ENCODE measurements at places on chromosomes 1 and 21.

DNA sequence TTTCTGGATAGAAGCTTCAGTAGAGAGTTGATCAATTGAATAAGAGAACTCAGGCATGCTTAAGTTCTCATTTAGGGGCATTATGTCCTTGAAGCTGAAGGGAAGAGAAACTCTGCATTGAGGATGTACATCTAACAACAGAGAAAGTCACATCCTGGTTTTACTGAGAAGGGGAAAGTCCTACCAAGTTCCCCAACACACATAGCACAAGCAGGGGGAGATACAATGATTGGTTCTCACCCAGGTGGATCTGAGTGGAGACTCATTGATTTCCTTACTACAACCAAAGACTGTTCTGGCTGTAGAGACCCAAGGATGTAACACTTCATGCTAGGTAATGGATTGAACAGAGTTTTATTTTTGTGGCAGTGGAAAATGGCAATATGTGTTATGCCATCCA is 1.0 kb upstream of the KRTAP20-1 start:
- DNase-seq = no peak

GRCh38 chr1:156750191-156750672 is 1.2 kb downstream of the HDGF start:
- DNase-seq = peak; percentile 17

- no peak for DNase-seq
Observed at GRCh38 chr1:217469983-217470382, 160.9 kb downstream of the GPATCH2 start.

DNA sequence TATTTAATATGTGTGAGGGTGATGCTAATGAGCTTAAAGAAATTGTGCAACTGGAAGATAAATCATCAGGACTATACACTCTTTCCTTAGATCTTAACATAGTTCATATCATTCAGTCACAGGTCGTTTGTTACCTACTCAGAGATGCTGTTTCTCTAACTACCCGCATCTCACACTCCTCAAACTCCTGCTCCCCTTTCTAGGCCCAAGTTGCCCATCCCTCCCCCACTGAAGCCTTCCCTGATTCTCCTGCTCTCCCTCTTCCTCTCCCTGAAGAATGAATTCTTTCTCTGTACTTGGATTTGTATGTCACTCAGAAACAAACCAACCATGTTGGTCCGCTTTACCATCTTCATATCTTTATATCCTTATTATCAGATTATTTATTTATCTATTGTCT is 9.1 kb downstream of the SH3GLB1 start:
- no peak for DNase-seq

GRCh38 chr1:2857521-2857920 is 56.0 kb upstream of the TTC34 start:
- DNase-seq = no peak

GRCh38 chr21:25331286-25331685 is 276.0 kb downstream of the MRPL39 start:
- no peak for DNase-seq

DNA sequence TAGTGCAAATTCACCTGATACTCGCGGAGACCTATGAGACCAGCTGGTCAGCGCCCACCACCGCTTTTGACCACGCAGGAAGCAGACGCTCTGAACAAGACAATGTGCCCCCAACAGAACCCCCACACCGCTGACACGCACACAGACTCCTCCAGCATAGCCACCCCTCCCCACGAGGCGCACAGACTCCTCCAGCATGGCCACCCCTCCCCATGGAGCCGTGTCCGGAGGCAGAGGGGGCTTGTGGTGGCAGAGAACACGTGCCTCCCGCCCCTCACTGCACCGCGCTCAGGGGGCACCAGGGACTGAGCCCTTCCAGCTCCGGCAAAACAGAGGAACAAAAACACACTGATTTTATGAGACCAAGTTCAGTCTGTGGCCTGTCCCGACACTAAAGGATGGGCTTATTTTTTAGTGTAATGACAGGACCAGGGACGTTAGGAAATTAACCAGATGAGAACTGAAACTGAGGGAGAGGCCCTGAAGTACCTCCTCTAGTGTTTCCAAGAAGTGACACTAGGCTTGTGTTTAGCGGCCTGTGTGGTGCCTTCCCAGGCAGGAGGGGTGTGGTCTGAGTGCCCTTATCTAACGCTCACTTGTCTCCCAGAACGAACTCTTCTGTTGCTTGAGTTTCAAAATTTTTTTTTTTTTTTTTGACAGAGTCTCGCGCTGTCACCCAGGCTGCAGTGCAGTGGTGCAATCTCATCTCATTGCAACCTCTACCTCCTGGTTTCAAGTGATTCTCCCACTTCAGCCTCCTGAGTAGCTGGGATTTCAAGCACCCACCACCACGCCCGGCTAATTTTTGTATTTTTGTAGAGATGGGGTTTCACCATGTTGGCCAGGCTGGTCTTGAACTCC is 10.0 kb upstream of the AGPAT3 start:
- no peak for DNase-seq

GRCh38 chr1:200323856-200324400 is 85.9 kb downstream of the ZNF281 start:
- DNase-seq = no peak

- DNase-seq = no peak
Observed at GRCh38 chr1:22140694-22141093, 2.2 kb downstream of the WNT4 start.

GRCh38 chr21:36966821-36967768 is 626 bp upstream of the HLCS start:
- DNase-seq = no peak

GRCh38 chr1:26378088-26378878 is 5.7 kb upstream of the ZNF683 start:
- peak; percentile 71 for DNase-seq

DNA sequence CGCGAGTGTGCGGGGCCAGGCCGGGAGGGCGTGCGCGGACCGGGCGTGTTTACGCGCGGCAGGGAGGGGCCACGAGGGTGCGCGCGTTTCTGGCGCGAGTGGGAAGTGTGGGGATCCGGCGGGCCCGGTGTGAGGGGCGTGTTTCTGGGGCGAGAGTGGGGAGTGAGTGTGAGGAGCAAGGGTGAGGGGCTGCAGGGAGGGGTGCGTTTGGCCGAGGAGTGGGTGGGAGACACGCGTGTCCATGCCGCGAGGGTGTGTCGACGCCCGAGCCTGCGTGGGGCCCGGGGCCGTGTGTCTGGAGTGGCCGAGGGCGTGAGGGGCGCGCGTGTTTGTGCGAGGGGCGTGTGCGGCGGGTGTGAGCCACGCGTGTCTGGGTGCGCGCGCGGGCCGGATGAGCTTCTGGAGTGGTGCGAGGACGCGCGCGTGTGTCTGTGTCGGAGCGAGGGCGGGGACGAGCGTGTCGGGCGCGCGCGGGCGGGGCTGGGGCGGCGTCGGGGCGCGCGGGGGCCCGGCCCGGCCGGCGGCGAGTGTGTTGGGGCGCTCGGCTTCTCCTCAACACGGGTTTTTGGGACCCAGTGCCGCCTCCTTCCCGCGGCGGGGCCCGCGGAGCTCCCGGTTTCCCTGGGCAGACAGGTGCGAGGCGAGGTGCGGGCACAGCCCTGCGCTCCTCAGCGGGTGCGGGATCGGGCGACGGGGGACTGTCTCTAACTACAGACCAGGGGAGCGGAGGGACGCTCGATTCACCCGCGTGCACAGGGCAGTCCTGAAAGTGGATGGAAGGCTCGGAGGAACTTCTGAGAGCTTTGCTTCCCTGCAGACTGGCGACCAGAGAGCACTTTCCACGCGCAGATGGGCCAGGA is 65.8 kb upstream of the VAMP3 start:
- DNase-seq = peak; percentile 16

DNA sequence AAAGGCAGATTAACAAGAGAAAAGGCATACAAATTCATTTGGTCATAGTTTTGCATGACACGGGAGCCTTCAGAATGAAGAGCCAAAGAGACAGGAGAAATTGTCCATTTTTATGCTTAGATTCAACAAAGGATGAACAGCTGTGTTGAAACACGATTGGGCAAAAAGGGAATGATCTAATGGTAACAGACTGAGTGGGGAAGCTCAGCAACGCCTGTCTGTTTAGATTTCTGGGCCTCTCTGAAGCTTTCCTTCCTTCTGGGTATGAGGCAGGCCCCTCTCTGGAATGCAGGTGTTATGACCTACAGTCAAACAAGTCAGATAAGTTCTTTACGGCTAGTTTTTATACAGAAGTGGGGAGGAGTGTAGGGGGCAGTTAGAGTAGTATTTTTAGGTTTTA is 154.6 kb downstream of the RGS7 start:
- DNase-seq = no peak

GRCh38 chr21:37891972-37892371 is 24.3 kb downstream of the KCNJ6 start:
- no peak for DNase-seq

DNA sequence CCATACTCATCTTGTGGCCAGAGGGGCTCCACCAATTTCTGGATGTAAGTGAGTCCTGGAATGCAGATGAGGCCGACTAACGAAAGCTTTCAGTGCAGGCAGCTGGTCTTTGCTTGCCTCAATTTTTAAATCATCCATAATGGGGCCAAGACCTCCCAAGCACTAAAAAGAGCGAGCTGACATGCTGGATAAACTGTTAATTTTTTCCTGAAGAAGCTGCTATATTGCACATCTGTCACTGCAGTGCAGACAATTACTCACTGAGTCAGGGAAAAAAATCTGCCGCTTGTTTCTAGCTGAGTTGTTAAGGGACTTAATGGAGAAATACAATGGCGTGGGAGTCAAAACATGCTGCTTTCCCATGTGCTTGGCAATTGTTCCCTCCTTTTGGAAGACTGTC is 205.5 kb downstream of the GPATCH2 start:
- DNase-seq = no peak

DNA sequence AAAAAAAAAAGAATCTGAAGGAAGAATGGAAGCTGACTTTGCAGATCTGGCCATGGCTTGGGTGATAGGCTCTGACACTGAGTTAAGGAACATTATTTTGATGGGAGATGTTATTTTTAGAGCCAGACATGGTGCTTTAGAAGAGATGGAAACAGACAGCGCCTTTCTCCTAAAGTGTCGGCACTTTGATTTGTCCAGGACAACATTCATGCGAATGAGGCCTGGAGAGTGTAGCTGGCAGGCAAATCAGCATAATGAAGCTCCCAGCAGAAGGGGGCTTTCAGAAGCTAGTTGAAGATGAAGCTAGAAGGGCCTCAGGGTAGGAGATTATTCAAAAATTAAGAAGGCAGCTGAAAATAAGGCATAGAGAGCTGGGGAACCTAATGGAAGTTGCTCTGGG is 397.7 kb downstream of the RWDD3 start:
- no peak for DNase-seq

DNA sequence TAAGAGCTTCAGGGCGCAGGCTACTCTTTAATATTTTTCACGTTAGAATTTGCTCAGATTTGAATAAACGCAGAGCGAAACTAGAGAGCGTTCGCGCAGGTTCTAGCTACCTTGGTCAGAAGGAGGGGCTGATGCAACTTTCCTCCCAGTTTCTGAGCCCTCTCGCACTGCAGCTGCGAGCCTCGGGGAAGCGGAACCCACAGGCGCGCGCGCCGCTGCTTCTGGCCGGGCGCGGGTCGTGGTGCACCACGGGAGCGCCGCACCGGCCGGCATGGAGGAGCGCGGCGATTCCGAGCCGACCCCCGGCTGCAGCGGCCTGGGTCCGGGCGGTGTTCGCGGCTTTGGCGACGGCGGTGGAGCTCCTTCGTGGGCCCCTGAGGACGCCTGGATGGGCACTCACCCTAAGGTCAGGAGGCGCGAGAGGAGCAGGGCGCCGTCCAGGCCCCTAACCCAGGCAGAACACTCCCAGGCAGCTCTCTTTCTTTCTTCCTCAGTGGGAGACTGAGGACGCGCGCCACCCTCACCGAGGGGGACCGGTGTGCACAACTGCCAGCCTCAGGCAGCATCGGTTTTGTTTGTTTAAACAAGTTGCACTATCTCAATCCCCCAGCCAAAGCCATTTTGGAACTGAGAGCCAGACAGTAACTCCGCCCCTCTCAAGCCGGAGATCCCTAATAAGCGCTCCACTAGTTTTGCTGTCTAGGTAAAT is at the start of gene TSEN15:
Gene TSEN15 (plus strand): TSS at position 246 of the 709 bp plus-strand sequence. CDS start 26 bp downstream, at position 272.
- DNase-seq = peak; percentile 49

GRCh38 chr1:117060441-117061317 is 553 bp downstream of the TTF2 start:
- no peak for DNase-seq

- no peak for DNase-seq
Observed at GRCh38 chr1:149936992-149937705, 470 bp upstream of the MTMR11 start.

- DNase-seq = no peak
Observed at GRCh38 chr1:16248007-16248436, 11.0 kb upstream of the CPLANE2 start.

- peak; percentile 39 for DNase-seq
Observed at GRCh38 chr1:192516776-192517297, 58.7 kb upstream of the RGS1 start.

DNA sequence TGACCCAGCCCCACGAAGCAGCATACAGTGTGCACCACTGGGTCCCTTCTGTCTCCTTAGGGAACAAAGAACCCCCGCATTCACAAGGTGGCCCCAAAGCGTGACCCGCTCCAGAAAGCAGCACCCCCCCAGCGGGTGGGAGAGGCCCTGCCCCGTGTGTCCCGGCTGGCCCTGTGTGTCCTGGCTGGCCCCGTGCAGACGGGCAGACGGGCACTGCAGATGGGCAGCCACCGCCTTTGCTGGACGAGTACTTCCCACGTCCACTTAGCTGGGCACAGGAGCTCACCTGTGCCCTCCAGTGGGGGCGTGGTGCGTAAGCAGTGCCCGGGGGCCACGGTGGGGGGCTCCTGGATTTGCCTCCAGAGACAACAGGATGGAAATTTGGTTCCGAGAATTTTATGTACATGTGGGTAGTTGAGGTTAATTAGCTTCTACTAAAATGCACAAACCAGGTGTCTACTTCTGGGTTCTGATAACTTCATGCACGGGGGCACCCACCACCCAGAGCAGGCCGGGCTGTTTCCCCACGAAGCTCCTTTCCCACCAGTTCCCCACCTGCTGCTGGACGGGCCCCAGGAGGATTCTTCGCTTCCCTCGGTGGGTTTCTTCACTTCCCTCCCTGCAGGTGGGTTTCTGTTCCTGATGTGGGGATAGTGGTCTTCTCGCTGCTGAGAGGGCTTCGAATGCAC is 33.2 kb upstream of the SLC19A1 start:
- no peak for DNase-seq

GRCh38 chr1:103283841-103284669 is 175.7 kb upstream of the COL11A1 start:
- no peak for DNase-seq

GRCh38 chr1:42658877-42659337 is 684 bp downstream of the PPIH start:
- no peak for DNase-seq

GRCh38 chr1:219088778-219089557 is 84.7 kb upstream of the LYPLAL1 start:
- DNase-seq = no peak

- no peak for DNase-seq
Observed at GRCh38 chr1:201381130-201381529, 3.6 kb upstream of the TNNT2 start.

DNA sequence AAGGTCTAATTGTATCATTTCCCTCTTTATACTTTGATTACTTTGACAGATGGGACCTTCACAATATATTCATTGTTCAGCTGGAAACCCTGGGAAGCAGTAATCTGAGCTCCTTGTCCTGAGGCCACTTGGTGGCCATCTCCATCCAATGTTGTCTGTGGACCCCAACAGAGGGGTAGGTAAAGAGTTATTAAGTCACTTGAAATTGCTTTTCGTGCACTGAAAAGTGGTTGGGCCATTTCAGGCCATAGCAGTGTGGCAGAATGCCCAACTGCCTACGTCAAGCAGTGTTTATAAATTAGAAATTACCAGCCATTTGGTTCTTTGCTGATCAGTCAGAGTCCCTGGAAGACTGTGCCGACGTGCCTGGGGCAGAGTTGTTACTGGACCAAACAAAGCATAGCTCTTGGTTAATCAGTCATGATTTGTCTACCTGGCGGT is 308.3 kb upstream of the USP25 start:
- DNase-seq = no peak

GRCh38 chr21:39180429-39181019 is 2.7 kb downstream of the PSMG1 start:
- no peak for DNase-seq
